Activated T-cell treated with anti-CD3 and anti-CD28 coated beads, Interleukin-2, amount 50 U/mL, for 24 hours (primary cell): ENCODE measurements at places on chromosomes 2 and 18.

- H3K27ac ChIP-seq, result no peak overlapping the region
- H3K4me1 ChIP-seq, result no peaks in the 10 kb centered on the region
- no peaks in the 10 kb centered on the region for H3K27me3 ChIP-seq
- H3K36me3 ChIP-seq, result no peaks in the 10 kb centered on the region
- H3K4me3 ChIP-seq, result no peak overlapping the region
- no peak for DNase-seq
Measured at GRCh38 chr2:7916670-7917069, 765.2 kb upstream of the ID2 start.

- no peaks in the 10 kb centered on the region for H3K36me3 ChIP-seq
- H3K4me1 ChIP-seq, result no peaks in the 10 kb centered on the region
- DNase-seq, result no peak
- H3K27me3 ChIP-seq, result peaks cover 10% of the 10 kb centered on the region
Measured at GRCh38 chr2:180169474-180169873, 162.4 kb upstream of the CWC22 start.

DNA sequence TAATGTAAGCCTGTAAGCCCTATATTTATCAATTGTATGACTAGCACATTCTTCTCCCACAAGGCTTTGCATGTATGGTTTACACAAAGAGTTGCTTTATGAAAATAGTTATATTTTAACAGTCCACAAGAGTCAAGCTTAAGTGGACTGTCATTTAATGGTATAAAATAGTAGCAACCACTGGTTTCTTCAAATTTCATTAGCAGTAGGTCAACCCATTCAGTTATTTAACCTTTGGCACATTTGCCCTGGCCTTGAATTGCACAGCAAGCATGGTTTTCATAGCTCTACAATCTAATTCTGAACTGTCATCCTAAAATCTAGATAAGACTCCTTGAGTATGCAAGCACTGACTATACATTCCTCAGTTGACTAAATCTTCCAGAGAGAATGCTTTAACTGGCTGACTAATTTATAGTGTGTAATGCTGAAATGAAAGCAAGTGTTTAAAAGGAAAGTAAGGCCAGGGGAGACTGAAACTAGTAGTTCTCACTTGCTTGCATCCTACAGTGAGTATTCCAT is 1.8 kb downstream of the DPP4 start:
- H3K27me3 ChIP-seq, result no peaks in the 10 kb centered on the region
- H3K27ac ChIP-seq, result peak overlapping the region; percentile 75
- H3K4me3 ChIP-seq, result peak overlapping the region; percentile 86

DNA sequence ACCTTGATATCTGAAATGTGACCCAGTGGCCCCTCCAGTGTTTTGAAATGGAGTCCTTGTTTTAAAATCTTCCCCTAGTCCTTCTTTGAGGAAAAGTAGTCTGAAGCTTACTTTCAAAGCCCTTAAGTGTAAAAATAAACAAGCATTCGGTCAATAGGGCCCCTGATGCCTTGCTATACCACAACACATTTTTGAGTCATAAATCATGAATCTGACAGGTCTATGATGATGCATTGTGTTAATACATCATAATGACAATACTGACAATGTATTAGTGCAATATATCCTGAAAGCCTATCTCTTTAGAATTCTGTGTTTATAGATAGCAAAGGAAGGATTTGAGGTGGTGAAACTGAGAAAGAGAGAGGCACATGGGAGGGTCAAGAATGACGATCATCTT is 464.2 kb downstream of the MEIS1 start:
- no peaks in the 10 kb centered on the region for H3K4me1 ChIP-seq
- no peak for DNase-seq
- no peak overlapping the region for H3K27ac ChIP-seq
- H3K4me3 ChIP-seq, result no peak overlapping the region
- no peaks in the 10 kb centered on the region for H3K36me3 ChIP-seq

DNA sequence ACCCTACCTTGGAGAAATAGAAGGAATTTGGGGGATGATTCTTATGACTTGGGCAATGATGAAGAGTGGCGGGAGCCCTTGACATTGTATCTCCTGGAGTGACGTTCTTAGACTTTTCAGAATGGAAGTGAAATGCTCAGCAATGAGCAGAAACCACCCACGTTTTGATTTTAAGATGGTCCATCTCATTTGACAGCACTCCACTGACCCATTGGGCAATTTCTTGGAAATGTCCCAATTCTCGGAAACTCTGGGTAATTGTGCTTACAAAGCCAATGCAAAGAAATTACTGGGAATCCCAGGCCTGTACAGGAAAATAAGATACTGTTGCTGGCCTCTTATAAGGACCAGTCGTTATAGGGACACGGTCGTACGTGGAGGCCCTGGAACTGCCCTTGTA is 170.0 kb upstream of the COPS8 start:
- no peaks in the 10 kb centered on the region for H3K36me3 ChIP-seq
- no peak for DNase-seq
- H3K4me3 ChIP-seq, result no peak overlapping the region

GRCh38 chr2:105509269-105510086 is 110.6 kb upstream of the FHL2 start:
- no peaks in the 10 kb centered on the region for H3K27me3 ChIP-seq
- no peaks in the 10 kb centered on the region for H3K4me1 ChIP-seq
- H3K4me3 ChIP-seq, result no peak overlapping the region
- H3K36me3 ChIP-seq, result no peaks in the 10 kb centered on the region
- DNase-seq, result no peak
- H3K27ac ChIP-seq, result no peak overlapping the region

- DNase-seq, result peak; percentile 6
- H3K27me3 ChIP-seq, result peaks cover 8% of the 10 kb centered on the region
Measured at GRCh38 chr2:128631698-128632500, 313.2 kb upstream of the HS6ST1 start.

DNA sequence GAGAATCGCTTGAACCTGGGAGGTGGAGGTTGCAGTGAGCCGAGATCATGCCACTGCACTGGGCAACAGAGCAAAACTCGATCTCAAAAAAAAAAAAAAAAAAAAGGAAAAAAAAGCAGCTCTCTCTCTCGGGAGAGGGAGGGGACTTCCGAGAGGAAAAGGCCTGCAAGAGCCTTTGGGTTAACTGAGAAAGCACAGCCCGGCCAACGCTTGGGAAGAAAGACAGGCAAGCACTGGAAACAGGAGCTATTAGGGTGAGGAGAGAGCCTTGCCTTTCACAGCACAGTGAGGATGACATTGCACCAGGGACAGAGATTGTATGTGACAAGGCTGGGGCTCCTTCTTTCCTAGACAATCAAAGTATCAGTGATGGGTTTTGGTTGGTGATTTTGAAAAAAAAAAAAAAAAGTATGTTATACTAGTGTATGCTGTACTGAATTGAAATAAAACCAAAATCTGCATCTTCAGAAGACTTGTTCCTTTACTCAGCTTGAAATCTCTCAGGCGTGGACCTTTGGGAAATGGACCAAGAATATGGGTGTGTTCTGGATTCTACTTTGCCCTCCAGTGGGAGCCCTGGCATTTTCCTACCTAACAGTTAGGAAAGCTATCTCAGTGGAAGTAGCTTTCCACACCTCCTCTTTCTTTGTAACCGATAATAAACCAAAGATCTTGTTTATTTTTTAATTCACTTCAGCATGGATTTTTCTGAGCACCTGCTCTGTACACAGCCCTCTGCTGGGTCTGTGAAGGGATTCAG is 16.7 kb downstream of the SRSF7 start:
- H3K4me1 ChIP-seq, result peaks cover 19% of the 10 kb centered on the region
- no peaks in the 10 kb centered on the region for H3K27me3 ChIP-seq
- H3K27ac ChIP-seq, result peak overlapping the region; percentile 73

DNA sequence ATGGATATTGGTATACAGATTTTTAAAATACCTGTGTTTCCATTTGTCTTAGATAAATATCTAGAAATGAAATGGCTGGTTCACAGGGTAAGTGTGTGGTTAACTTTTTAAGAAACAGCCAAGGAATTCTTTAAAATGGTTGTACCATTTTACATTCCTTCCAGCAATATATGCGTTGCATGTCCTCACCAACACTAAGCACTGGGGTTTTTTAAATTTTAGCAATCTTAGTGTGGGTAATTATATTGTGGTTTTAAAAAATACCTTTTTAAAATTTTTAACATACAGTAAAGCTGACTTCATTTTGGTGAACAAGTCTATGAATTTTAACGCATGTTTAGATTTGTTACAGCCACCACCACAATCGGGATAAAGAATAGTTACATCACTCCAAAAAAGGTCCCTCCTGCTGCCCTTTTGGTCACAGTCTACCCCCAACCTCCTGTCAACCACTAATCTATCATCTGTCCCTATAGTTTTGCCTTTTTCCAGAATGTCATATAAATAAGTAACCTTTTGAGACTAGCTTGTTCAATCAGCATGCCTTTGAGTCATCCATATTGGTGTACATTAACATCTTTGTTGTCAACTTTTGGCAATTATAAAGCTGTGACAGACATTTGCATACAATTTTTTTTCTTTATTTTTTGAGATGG is 128.1 kb upstream of the MSTN start:
- no peak overlapping the region for H3K27ac ChIP-seq
- no peaks in the 10 kb centered on the region for H3K27me3 ChIP-seq
- H3K4me1 ChIP-seq, result no peaks in the 10 kb centered on the region
- no peak overlapping the region for H3K4me3 ChIP-seq

GRCh38 chr2:238433941-238434845 is 7.5 kb downstream of the ASB1 start:
- H3K27ac ChIP-seq, result no peak overlapping the region
- H3K4me1 ChIP-seq, result peaks cover 72% of the 10 kb centered on the region
- DNase-seq, result no peak
- H3K27me3 ChIP-seq, result no peaks in the 10 kb centered on the region
- peaks cover 87% of the 10 kb centered on the region for H3K36me3 ChIP-seq
- no peak overlapping the region for H3K4me3 ChIP-seq

GRCh38 chr2:42474765-42475454 is 18.9 kb downstream of the KCNG3 start:
- no peak overlapping the region for H3K4me3 ChIP-seq
- no peak for DNase-seq

GRCh38 chr2:119264781-119265692 is 41.4 kb downstream of the STEAP3 start:
- no peak overlapping the region for H3K27ac ChIP-seq
- peak; percentile 47 for DNase-seq
- no peak overlapping the region for H3K4me3 ChIP-seq
- no peaks in the 10 kb centered on the region for H3K36me3 ChIP-seq

GRCh38 chr2:226677080-226677479 is 122.5 kb downstream of the IRS1 start:
- no peaks in the 10 kb centered on the region for H3K36me3 ChIP-seq
- H3K4me1 ChIP-seq, result peaks cover 5% of the 10 kb centered on the region
- H3K4me3 ChIP-seq, result no peak overlapping the region
- DNase-seq, result no peak
- H3K27ac ChIP-seq, result no peak overlapping the region
- H3K27me3 ChIP-seq, result peaks cover 8% of the 10 kb centered on the region

DNA sequence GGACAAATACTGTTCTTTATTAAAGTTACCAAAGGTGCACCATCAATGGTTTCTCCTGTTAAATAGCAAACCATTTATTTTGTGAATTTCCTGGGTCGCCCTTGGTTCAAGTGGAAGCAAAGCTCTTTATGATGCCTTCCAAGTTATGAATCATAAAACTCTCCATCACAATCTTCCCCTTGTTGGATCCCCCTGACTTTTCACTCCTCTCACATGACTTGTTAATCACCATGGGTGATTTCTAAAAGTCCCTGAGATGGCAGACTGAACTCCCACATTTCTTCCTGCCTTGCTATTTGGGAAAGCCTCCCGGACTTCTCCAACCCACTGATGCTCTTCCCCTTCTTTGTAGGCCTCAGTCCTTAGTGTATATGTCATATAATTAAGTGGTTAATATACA is 176.0 kb downstream of the THADA start:
- H3K4me3 ChIP-seq, result no peak overlapping the region
- H3K27ac ChIP-seq, result no peak overlapping the region
- no peaks in the 10 kb centered on the region for H3K27me3 ChIP-seq
- peaks cover 15% of the 10 kb centered on the region for H3K4me1 ChIP-seq
- DNase-seq, result no peak

- no peaks in the 10 kb centered on the region for H3K36me3 ChIP-seq
- no peaks in the 10 kb centered on the region for H3K4me1 ChIP-seq
- H3K27ac ChIP-seq, result no peak overlapping the region
Measured at GRCh38 chr2:80281049-80281448, 23.5 kb downstream of the LRRTM1 start.

DNA sequence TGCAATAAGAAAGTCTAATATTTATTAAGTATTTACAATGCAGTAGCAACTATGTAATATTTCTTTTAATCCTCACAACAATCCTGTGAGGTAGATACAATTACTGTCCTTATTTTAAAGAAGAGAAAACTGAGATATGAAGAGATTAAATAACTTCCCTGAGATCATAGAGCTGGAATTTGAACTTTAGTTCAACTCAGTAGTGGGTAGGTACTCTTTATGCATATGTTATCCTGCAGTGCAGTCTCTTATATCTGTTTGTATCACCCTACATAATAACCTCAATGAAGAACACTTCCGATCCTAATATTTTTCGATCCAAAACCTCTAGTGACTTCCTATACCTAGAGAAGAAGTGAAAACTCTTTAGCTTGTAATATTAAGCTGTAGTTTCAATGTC is 64.2 kb downstream of the PLA2R1 start:
- H3K27me3 ChIP-seq, result peaks cover 18% of the 10 kb centered on the region
- no peaks in the 10 kb centered on the region for H3K4me1 ChIP-seq
- DNase-seq, result no peak
- no peak overlapping the region for H3K4me3 ChIP-seq

DNA sequence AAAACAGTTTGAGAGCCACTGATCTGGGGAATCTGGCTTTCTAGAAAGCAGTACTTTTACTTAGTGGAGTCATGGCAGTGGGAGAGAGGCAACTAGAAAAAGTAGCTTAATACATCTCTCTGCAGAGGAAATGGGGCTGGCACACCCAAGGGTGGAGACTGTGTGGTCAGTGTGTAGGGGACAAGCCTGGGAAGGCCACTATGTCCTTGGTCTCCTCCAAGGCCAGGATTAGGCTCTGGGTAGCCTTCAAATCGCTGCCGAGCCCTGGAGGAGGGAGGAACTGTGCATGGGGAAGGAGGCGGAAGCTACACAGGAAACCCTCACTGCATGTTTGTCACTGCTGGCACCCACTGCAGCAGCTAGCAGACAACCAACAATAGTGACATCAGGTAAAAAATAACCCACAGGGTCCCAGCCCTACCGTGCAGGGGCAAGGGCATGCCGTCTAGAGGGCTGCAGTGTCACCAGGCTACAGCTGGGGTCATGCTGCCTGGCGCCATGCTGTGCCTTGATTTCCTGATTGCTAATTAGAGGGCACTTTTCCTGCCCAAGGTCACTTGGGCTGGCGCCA is 34.8 kb downstream of the LBH start:
- peaks cover 35% of the 10 kb centered on the region for H3K36me3 ChIP-seq
- H3K27me3 ChIP-seq, result no peaks in the 10 kb centered on the region
- peak overlapping the region; percentile 76 for H3K4me3 ChIP-seq
- DNase-seq, result peak; percentile 70
- peak overlapping the region; percentile 96 for H3K27ac ChIP-seq

- H3K4me1 ChIP-seq, result peaks cover 2% of the 10 kb centered on the region
- no peaks in the 10 kb centered on the region for H3K36me3 ChIP-seq
- no peak overlapping the region for H3K4me3 ChIP-seq
- H3K27me3 ChIP-seq, result peaks cover 11% of the 10 kb centered on the region
- DNase-seq, result no peak
Measured at GRCh38 chr2:196538189-196538588, 101.3 kb upstream of the CCDC150 start.

GRCh38 chr2:206164261-206164862 is 4.7 kb downstream of the EEF1B2 start:
- H3K27me3 ChIP-seq, result no peaks in the 10 kb centered on the region
- no peak overlapping the region for H3K27ac ChIP-seq
- H3K36me3 ChIP-seq, result peaks cover 94% of the 10 kb centered on the region
- H3K4me1 ChIP-seq, result peaks cover 31% of the 10 kb centered on the region
- no peak for DNase-seq
